ENCODE measurements at places on chromosomes 16 and 17.

DNA sequence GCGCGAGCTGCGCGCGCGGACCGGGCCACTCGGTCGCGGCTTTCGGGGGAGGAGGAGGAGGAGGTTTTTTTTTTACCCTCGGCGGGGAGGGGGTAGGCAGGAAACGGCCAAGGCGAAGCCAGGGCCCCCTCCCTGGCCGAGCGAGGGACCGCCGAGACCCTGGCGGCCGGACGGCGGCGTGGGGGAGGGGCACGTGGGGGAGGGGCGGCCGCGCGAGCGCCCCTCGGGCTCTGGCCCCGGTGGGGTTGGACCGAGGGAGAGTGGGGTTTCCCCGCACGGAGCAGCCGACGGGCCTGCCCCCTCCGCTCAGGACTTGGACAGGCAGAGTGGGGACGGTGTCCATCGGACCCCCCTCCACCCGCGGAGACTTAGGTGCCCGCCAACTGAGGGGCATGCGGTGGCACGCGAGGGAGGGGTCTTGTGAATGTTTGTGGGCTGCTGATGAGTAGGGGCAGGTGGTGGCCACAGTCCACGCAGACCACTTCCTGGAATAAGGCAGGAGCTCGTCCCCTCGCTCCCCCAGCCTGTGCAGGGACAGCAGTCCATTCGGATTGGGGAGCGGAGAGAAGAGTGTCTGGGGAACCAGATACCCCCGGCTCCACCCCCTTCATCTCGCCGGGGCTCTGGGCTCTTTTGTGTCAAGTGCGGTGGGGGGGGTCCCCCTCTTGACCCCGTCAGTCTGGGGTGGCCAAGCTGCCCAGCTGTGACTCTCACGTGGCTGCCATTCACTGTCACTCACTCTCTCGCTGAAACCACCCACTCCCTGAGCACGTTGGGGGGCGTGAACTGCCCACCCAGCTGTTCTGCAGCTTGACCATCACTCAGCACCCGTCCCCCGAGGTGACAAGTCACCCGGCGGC is 3.0 kb upstream of the CHD3 start:
- DNase-seq, result peak; percentile 50

DNA sequence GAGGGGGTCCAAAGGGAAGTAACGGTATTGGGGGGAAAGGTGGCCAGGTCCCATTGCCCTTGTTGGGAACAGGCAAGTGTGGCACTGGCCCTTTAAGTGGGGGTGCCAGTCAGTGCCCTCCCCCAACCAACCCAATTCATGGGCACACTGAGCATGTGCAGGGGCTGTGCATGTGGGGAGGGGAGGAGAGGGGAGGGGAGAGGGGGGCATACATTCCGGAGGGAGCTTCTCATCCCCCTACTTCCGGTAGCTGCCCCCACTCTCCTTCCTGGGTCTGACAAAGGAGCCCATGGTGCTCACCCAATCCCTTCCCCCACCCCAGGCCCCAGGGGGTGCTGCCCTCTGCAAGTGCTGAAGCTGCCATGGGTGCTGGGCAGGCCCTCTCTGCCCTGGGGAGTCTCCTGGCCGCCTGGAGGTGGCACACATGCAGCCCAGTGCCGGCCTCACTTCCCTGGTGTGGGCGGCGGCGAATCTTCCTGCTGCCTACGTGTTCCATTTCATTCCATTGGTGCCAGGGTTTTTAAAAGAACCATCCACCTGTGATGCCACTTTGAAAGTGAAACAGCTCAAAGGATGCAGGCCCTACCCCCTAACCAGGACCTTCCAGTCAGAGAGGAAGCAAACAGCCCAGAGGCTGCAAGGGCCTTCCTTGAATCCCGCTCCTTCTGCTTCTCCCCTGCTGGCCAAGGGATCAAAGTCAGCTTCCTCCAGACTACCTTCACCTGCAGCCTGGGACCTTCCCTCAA is 11.0 kb downstream of the HEXIM2 start:
- peak; percentile 34 for DNase-seq

DNA sequence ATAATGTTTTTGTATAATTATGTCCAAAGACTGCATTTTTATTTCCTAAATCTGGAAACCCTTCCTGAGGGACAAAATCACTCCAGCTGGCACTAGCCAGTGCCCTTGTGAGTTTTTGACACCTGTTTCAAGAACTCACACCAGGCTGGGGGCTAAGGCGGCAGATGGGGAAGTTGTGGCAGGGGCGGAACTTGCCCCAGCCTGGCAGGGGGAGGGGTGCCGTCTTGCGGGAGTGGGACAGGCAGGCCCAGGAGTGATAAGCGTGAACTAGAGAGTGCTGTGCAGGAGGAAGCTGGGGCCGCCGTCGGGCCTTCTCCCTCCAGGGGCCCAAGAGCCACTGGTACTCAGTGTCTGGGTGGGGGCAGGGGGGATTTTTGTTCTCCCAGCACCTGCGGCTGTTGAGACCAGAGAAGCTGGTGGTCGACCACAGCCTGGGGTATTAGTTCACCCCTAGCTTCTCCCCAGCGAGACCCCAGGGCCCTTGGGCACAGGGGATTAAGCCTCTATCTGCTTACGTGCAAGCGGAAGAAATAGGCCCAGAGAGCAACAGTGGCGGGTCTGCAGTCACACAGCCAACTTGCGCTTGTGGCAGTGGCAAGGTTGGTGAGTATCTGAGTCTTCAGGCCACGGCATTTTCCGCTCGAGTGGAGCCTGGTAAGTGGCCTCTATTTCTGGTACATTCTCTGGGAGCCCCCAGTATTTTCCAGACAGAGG is 40.2 kb upstream of the PLCG2 start:
- no peak for DNase-seq

DNA sequence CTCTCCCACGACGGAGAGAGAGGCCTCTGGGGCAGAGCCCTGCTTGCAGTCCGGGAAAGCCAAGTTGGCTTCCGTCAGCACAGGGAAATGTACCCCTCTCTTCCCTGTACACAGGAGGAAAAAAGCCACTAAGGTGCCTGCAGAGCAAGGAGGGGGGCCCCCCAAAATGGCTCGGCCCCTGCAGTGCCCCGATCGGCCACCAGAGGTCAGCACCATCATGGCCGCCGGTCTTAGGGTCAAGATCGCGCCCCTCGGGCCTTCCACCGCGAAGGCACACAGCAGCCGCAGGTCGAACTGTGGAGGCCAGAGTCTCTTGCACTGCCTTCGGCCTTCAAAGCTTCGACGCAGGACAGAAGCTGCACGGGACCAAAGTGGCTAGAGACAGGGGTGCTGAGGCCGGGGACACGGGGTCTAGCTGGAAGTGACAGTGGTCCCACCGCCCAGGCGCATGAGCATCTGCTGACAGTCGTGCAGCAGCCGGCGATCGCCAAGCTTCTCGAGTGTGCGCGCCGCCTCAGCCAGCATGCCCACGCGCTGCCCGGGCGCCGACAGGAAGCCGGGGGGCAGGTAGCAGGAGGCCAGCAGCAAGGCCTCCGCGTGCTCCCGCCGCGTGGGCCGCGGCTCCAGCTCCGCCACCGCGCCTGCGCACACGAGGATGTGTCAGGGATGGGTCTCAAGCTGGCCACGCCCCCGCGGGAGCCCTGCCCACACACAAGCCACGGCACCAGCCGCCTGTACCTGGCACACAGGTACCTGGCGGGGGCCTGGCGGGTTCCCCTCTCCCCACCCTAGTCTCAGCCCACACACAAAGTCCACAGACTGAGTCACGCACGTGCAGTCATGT is 24.4 kb downstream of the SREBF1 start:
- DNase-seq, result peak; percentile 14

GRCh38 chr17:75321506-75321905 is 32.3 kb upstream of the SLC25A19 start:
- no peak for DNase-seq

DNA sequence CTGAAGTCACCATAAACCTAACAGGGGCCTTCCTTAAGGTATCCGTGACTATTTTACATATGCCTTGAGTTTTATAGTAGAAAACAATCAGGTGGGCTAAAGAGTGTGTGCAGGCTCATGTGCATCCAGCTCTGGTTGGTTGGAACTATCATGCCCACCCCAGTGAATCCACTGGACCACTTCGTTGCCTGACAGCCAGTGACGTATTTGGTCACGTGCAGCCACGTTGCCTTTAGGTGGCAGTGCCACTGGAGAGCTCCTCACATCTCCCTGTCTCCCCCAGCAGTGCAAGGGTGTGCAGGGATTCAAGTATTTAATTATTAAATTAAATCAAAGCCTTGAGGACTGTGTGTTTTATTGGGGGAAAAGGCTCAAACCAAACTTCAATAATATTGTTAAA is 42.1 kb upstream of the DNAH17 start:
- DNase-seq, result no peak

DNA sequence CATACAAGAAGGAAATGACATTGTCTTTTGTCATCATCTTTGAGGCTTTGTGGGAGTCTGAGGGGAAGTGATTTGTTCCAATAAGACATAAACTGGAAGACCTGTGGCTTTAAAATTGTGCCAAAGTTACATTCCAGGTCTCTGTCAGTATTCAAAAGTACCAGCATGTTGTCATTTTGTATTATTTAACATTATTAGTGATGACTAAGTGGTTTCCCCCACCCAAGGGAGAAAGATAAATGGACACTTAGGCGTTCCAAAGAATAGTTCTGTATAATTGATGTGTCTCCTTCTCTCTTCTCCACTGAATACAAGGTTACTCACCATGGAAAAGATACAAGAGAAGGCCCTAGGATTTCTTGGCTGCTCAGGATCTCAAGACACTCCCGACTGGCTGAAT is 3.8 kb downstream of the CFAP97D1 start:
- DNase-seq, result no peak

GRCh38 chr16:30885196-30885595 is 8.7 kb downstream of the BCL7C start:
- no peak for DNase-seq

DNA sequence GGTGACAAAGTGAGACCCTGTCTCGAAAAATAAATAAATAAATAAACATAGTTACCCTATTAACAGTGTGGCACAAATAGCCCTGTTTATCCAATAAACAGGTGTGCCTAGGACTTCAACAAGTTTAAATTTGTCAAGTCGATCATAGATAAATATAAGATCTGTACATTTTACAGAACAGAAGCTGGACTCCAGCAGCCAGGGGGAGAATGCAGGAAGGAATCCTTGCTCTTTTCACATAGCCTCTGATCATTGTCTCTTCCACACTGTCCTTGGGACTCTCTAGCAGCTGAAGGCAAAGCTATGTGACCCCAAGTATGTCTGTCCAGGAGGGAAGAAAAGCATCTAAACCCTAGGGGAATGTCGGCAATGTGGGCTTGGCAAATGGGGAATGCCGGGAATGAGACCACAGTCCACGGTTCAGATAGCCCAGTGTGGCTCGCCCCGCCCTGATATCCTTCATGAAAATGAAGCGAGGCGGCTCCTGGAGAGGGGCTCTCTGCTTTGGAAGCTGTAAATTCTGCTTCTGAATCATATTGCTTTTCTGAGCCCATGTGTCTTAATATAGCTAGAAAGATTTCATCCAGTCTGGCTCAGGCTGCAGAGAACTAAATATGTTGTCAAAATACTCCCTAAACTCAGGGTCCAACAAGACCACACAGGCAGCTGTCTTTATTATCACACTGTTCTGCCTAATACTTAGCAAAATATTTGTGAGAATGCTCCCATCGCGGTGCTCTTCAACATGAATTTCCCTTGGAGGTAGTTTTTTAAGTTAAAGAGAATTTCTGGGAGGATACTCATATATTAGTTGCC is 24.9 kb upstream of the GRB2 start:
- DNase-seq, result no peak

DNA sequence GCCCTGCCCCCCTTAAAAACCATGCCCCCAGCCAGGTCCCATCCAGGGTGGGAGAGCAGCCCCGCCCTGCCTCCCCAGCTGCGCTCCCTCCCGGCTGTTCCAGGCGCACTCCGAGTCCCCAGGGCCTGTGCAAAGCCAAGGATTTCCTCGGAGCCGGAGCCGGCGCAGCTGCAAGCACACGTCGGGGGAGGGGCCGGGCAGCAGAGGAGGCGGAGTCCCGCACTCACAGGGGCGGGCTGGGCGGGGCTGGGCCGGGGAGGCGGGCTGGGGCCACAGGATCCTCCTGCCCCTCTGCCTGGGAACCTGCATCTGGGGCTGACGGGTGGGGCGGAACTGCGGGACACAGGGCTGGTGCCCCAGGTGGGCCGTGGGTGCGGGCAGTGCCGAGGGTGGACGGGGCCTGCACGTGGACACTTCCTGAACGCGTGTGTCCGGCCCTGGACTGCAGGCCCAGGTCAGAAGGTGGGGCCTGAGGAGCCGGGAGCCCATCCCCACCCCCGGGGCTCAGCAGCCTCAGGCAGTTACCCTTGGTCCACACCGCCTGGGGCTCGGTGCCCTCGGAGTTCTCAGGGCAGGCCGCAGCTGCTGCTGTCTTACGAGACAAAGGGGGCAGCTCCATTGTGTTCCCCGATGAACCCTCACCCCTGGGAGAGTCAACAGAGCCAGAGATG is 24.0 kb upstream of the SSTR5 start:
- peak; percentile 53 for DNase-seq

GRCh38 chr16:70437582-70438557 is 1.0 kb downstream of the ST3GAL2 start:
- DNase-seq, result no peak

GRCh38 chr17:41421116-41421515 is 3.3 kb downstream of the KRT37 start:
- no peak for DNase-seq

GRCh38 chr16:47712276-47713224 is 251.4 kb downstream of the PHKB start:
- DNase-seq, result no peak

- DNase-seq, result peak; percentile 59
Observed at GRCh38 chr16:29898804-29899515, 390 bp downstream of the SEZ6L2 start.

DNA sequence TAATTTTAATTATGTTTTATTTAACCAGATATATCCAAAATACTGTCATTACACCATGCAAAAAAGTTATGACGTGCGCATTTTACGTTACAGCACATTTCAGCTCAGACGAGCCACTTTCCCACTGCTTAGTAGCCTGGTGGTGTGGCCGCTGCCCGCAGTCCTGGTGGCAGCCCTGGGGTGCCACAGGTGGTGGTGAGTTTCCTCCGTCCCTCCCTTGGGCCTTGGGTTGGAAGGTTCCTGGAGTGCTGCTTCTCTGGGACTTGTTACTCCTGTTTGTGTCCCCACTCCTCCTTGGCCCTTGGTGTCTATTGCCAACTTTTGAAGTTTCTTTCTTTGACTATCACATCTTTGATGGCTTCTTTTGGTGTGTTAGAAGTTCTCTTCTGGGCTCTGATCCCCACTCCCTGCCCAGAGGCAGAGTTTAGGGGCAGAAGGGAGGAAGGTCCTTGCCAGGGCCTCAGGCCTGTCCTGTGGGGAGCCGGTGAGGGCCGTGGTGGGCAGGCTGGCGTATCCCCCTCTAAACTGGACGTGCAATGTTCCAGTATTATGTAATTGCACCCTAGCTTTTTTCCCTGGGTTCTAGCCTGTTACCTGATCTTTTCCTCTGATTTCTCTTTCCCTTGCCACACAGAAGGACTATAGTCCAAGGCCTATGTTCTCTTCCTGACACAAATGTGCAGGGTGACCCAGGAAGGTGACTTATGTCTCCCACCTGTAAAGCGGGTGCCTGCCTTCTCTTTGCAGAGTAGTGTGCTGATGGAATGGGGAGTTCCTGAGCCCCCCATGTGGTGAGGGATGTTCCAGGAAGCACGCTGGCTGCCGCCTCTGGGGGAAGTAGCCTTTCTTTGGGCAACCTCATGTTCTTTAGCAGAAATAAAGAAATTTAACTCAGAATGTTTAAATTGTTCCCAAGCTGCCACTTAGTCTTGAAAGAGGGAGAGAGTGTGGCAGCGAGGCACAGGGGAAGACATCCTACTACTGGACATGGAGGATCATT is 8.4 kb downstream of the MPRIP start:
- no peak for DNase-seq

Measured in NCI-H1092 (cell line).